ENCODE measurements at places on chromosomes 1 and 21.

DNA sequence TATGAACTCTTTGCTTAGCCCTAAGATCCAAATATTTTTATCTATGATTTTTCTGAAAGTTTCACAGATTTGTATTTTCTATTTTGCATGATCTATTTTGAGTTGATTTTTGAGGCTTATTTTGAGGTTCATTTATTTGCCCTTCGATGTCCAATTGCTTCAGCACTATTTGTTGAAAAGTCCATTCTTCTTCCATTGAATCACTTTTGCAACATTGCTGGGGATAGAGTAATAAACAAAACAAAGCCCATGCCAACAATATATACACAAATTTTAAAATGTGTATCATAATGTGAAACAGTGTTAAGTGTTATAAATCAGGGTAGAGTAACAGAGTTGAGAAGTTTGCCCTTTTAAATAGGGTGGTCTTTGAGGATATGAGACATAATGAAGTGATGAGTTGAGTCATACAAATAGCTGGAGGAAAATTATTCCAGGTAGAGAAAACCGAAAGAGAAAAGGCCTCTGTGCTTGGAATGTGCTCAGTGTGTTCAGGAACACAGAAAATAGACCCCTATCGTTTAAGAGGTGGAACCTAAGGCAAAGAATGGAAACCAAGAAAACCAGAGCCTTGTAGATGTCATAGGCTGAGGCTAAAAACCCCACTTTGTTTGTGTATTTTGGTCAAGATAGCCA is 172.7 kb upstream of the NR5A2 start:
- no peak for DNase-seq

- DNase-seq: no peak
Observed at GRCh38 chr1:18230840-18231239, 123.2 kb downstream of the IGSF21 start.

GRCh38 chr1:47396671-47397196 is 19.4 kb upstream of the FOXE3 start:
- DNase-seq: no peak

- DNase-seq: no peak
Observed at GRCh38 chr1:233635765-233636502, 22.0 kb downstream of the KCNK1 start.

GRCh38 chr1:73100216-73100615 is 817.9 kb upstream of the NEGR1 start:
- no peak for DNase-seq

GRCh38 chr1:94056996-94057395 is 64.0 kb downstream of the ABCA4 start:
- DNase-seq: no peak

DNA sequence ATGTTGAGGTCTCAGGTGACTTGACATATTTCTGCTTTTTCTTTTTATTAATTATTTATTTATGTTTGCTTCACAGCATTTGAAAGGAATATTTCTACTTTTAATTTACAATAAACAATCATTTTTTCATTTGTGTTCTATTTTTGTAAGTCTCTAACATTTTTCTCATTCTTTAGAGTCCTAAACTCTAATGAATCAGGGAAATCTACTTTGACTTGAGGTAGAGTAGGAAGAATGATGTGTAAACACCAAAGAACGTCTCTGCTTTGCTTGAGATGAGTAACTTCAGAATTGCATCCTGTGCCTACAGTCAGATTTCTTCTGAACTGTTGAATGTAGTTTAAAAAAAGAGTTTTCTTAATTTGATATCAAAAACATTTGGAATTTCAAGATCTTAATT is 65.2 kb downstream of the CNST start:
- DNase-seq: no peak

DNA sequence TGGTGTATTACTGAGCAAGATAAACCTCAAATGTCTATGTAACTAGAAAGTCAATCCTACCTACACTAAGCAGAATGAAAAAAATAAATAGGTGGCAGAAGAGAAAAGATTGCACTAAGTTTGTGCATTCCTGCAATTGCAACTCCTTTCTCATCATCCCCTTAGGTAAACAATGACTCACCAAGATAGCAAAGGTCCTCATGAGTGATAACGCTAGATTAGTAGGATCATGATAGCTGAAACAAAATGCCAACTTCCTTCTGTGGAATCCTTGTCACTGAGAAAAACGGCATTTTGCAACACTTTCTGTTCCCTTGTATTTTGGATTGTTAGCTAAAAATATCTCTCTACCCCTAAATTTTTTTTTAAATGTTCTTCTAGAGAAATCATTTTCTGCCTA is 20.0 kb upstream of the FCER1A start:
- DNase-seq: no peak

DNA sequence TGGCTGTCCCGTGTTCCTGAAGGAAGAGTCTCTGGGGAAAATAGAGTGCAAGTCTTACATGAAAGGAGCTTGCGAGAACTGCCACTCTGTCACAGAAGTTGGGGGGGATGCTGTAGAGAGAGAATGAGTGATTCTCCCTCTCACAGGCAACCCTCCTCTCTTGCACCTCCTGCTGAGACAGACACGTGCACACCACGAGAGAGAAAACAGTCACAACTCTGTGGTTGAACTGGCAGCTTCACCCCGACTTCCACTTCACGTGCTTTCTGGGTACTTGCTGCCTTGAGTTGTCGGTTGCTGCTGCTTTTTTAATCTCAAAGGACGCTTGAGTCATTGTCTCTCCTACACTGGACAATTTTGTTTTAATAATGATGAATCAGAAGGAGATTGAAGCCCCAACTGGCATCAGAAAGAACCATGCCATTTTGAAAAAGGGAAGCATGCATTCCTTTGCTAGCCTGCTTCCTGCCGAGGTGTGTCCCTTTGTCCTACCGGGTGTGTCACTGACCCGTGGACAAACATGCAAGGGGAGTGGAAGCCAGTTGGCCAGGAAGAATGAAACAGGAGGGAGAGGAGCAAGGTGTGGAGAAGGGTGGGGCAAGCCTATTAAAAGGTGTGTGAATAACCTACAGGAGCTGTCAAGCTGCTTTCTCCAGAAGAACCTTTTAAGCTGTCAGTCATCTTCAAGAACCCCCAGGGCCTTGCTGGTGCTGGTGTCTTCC is 164.2 kb downstream of the CACNA1E start:
- DNase-seq: no peak
